ENCODE measurements at places on chromosomes 4 and X.
A peak's percentile ranks its signal among the peaks of the same experiment; 100 is the strongest.

GRCh38 chrX:67570839-67571238, 27.0 kb downstream of the AR start:
- DNase-seq = no peak

- no peak for DNase-seq
These were observed 70.1 kb upstream of the CLCN4 start for GRCh38 chrX:10086676-10087075.

- peak; percentile 0 for DNase-seq
These were observed 9.3 kb downstream of the CETN2 start for GRCh38 chrX:152821145-152821765.

GRCh38 chr4:147844781-147845180, 112.9 kb downstream of the ARHGAP10 start:
- no peak for DNase-seq

DNA sequence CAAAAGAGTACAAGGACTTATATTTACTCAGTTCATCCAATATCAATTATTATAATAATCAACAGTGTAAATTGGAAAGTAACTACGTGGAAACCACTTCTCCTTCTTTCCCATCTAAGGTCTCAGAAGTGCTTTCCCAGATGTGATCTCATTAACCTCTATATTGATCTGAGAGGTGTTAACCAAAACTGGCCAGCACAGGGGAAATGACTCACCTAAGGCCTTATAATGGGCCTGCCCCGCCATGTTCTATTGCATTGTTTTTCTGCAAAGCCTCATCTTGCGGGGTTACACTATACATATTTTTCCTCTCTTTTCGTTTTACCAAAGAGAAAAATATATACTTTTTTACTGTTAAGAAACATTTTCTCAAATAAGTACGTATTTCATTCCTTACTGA, 20.5 kb downstream of the RAB40A start:
- no peak for DNase-seq

- DNase-seq = no peak
These were observed 1015.7 kb downstream of the TECRL start for GRCh38 chr4:63393544-63393943.

- DNase-seq = no peak
These were observed 40.7 kb upstream of the GPC3 start for GRCh38 chrX:134025986-134026545.

DNA sequence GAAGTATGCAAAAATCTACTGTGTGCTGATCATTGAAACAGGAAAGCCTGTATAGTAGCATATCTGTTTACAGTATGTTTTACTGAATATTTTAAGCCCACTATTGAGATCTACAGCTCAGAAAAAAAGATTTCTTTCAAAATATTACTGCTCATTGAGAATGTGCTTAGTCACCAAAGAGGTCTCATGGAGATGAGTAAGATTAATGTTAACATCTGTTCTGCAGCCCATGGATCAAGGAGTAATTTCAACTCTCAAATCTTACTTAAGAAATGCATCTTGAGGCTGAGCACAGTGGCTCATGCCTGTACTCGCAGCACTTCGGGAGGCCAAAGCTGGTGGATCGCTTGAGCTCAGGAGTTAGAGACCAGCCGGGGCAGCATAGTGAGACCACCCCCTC, 3.3 kb downstream of the RNF4 start:
- DNase-seq = no peak

DNA sequence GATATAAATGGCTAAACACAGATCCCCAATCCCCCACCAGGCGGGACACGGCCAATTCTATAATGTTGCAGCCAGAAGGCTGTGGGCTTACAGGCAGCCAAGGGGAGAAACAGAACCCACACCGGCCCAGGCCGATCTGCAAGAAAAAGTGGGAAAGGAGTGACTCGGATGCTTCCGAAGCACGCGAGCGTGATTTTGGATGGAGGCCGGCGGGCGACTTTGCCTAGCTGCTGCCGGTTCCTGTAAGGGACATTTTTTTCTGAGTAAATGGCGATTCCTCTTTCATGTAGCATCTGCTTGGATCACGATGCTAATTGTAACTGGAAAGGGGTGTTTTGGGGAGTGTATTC, 470.2 kb downstream of the PCDH19 start:
- DNase-seq = no peak

DNA sequence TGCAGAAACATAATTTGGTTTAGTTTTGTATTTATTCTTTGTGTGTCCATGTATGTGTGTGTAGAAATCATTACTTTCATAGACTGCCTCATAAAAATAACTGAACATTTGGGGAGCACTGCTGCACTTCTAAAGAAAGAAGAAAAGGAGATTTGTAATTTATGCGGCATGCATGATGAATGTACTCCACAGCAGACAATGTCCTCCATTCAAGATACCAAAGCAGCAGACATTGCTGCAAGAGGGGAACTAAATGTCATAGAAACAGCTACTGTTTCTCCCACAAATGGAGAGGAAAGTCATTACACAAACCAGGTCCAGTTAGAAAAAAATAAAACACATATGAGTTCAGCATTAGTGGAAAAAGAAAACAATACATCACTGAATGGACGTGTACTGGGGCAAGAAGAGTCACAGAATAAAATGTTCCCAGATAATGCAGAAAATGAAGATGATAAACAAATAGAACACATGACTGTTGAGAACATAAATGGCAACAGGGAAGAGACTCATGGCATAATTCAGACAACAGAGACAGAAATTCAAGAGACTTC, 2.6 kb downstream of the DTHD1 start:
- DNase-seq = no peak

DNA sequence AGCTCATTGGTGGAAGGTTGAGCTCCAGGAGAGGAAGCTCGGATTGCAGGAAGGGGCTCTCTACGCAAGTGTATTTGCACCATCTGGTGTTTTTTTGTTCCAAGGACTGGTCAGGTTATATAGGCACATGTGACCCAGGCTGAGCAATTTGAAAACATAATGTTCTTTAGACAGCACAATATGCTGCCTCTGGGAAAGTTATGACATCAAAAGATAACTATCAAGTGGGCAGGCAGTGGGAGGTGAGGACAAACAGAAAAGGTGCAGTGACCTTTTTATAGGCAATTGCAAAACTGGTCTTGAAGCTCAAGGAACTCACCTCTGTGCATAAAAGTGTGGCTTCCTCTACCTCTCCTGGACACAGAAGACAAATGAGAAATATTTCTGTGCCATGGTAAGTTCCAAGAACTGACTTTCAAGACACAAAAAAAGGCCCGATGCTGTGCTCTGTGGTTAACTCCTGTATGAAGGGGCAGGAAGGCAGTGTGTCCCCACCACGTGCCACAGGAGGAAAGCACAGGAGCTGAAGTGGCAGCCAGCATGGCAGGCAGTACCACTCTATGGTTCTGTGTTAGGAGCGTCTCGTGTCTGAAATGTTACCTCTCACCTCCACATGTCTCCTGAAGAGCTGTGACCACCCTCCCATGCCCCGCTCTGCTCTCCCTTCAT, 128.6 kb downstream of the SHROOM3 start:
- DNase-seq = no peak

DNA sequence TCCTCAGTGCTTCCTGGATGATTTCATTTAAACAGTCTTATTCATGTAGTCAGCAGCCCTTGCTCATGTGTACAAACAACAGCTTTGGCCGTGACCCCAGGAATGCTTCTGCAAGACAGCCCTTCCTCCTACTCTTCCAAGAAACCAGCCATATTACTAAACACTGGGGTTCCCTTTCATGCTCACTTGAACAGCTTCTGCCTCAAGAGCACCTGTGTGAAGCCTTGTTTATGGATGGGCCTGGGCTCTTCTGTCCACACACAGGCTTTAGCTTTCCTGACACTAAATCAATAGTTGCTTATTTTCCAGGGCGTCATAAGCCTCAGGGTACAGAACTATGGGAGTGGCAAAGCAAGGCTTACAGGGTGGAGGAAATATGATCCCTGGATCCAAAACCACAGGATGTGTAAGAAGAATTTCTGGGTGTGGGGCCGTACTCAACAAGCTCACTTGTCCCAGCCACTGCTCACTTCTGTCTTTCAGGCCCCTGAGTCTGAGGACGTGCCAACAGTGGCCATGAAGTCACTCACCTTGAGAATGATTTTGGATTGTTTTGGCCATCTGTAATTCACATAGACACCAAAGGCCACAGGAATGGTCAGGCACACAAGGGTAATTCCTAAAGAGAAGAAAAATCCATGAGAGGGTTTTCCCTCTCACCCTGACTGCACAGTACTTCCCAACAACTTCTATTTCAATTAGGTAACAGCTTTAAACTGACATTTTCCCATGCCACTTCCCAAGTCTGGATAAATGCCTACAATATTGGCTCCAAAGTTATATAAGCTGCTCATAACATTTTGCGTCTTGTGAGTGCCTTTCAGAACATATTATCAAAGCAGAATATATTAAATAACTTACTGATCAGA, 17.7 kb downstream of the SLC10A6 start:
- no peak for DNase-seq

DNA sequence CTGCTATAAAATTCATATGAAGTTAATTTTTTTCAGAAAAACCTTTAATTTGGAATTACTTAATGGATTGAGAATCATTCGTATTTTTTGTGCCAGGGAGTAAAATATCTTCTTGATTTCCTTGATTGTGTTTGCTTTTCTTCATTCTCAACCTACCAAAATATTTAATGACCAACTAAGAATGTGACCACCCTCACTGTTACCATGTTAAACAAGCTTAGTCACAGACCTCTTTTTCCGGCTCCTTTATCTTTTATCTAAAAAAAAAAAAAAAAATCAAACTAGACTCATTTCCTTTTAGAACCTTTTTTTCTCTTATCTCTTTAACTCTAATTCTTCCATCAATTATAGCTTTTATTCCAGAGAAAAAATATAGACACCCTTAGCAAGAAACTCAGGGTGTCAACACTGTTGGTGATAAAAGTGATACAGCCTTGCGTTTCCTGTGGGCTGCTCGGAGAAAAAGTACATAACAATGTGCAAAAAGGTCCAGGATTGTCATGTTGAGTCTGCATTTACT, 20.6 kb upstream of the HPGDS start:
- no peak for DNase-seq

- no peak for DNase-seq
These were observed 7.1 kb downstream of the IGFBP7 start for GRCh38 chr4:57103051-57103450.

GRCh38 chrX:925094-925493, 287.4 kb downstream of the CRLF2 start:
- no peak for DNase-seq

DNA sequence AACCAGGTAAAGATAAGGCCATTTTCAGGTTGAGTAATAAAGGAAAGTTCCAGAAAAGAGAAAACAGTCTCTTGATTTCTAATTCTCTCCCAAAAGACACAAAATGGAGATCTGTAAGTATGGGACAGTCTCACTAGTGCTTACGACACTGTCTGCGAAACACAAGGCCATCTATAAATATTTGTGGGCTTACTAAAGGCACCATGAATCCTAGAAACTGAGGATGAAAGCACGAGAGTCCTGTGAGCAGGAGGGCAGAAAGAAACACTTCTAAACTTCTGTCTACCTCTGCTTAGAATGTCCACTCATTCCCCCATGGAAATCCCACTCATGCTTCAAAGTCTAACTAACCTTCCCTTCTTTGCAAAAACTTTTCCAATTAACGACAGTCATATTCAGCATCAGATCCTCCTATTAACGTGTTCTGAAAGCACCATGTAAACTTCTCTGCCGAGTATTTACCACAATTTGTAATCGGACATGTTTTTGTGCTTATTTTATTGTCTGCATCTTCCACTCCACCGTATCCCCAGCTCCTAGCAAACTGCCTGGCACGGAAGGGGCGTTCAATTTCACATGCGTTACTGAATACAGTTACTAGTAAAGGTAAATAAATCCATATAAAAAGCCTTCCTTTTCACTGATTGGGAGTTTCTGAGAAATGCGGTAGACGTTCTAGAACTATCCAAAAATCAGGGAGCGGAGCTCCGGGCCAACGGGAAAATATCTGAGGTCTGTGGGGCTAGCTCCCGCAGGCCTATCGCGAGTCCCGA, 665 bp downstream of the PSMD10 start:
- DNase-seq = no peak

DNA sequence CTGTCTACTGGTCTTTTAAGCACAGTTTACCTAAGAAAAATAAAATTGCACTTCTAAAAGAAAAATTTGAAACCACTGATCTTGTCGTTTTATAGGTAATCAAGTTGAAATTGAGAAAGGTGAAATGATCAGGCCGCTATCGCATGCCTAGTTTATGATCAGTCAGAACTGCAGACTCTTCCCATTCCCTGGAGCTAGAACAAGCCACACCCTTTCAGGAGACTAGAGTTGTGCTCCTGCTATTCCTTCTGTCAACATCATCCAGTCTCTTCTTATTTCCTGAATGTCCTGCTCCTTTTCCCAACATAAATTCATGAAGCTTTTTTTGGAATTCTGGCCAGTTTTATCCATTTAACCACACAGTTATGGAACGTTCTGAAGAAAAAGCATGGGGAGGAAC, 135.1 kb downstream of the SLC7A11 start:
- DNase-seq = no peak

GRCh38 chr4:181157647-181158046, 1085.6 kb upstream of the TENM3 start:
- no peak for DNase-seq

- no peak for DNase-seq
These were observed 565.6 kb upstream of the TENM3 start for GRCh38 chr4:181677621-181678020.

DNA sequence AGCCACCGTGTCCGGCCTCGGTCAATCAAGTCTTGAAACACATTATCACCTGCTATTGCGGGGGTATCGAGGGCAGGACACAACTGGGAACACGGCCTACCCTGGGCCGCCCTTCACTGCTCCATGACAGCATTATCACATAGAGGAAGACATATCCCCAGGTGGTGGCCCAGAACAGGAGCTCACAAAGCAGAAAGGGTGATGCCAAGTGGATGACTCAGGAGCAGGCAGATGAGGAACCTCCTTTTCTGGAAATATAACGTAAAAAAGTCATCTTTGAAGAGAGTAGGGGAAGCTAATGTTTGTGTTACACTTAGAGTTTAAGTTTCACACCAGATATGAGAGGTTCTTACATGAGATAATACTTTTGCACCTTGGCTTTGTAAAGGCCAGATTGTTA, 5.3 kb upstream of the SUPT20HL1 start:
- DNase-seq = no peak

DNA sequence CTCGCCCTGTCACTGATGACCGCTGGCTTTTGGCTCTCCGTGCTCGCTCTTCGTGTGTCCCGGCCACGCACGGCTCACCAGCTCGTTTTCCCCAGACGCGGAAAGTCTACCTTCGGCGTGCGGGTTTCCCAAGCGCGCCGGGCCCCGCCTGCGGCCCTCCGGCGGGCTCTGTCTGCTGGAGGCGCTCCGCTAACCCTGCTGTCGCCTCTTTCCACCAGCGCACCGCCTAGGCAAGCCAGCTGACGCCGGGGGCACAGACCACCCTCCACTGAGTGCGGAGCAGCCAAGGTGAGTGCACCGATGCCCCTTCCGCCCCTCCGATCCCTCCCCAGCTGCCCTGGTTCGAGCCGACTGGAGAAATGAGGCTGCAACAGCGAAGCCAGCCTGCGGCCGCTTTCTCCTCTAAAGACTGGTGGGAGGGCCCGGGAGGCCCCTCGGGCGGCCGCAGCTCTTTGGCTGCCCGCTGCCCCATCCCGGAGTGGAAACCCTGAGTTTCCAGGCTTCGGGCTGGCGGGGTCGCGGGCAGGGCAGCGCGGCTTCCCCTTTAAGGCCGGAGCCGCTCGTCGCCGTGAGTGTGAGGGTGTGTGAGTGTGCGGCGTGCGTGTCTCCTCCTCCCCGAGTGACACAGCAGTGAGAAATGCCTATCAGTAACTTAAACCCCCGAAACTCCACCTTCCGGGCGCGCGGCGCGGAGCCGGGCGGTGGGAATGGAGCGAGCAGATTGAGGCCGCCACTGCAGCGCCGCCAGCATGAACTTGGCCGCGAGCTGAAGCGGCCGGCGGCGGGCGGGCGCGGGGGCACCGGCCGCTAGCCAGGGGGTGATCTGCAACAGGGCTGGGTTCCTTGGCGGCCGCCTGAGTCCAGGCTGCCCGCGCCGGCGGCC, at the start of gene MAMLD1:
TSS of gene MAMLD1 (plus strand) at position 719 of the 883 bp plus-strand sequence. CDS start 82,200 bp downstream, outside the sequence.
- peak; percentile 68 for DNase-seq

Measured in CD4-positive, alpha-beta T cell treated with Interleukin-15 for 4 hours (primary cell).